ENCODE measurements at places on chromosomes 3 and 15. TPM values are rescaled to one million over a fixed set of nuclear protein-coding genes. Genes with fewer than 3 reads are reported as not detected.

DNA sequence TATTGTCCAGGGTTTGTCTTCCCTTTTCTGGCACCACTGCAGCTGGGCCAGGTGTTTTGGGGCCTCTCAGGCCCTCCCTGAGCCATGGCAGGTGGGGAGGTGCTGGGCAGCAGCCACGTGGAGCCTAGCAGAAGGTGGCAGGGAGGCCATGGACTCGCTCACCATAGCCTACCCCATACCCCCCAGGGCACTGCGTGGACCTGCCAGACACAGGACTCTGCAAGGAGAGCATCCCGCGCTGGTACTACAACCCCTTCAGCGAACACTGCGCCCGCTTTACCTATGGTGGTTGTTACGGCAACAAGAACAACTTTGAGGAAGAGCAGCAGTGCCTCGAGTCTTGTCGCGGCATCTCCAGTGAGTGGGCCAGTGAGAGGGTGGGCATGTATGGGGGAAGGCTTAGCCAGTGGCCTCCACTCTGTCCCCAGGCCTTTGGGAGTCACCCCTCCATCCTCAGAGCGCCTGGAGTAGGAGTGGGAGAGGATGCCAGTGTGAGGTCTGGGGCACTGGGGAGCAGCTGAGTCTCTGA lies 11.9 kb downstream of the SPINT1 start:
- no peak for DNase-seq
- peak overlapping the region; percentile 99 for H3K27ac ChIP-seq
- peaks cover 30% of the 10 kb centered on the region for H3K4me1 ChIP-seq
- H3K36me3 ChIP-seq: peaks cover 12% of the 10 kb centered on the region

DNA sequence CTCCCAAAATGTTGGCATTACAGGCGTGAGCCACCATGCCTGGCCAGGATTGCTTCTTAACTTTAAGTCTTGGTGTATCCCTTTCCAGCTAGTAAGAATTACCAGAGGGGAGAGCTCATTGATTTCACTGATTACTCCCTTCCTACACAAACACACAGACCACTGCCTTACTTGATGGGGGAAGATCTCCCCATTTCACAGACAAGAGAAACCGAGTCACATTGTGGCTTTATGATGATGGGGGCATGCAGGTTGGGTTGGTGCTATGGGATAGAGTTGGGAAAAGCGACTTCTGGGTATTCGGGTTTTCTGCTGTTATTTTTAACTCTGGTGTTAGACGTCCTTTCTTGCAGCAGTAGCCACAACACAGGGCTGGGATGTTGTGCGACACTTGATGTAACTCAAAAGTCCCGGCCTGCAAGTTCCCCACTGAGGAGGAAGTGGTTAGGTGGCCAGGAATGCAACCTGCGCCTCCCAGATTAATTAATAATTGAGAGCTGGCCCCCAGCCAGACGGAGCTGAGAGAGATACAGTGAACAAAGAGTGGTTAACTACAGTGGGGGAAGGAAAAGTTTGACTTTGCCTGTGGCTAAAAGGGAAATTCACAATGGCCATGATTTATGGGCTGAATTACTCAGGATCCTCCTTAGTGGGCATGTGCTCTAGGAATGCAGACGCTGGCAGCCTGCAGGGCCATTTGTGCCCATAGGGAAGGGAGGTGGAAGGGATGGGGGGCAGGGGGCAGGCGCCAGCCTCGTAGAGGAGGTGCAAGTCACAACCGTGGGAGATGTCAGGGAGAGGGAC lies 63.6 kb downstream of the SMAD6 start:
- H3K27ac ChIP-seq: peak overlapping the region; percentile 90
- no peaks in the 10 kb centered on the region for H3K27me3 ChIP-seq
- H3K36me3 ChIP-seq: peaks cover 4% of the 10 kb centered on the region
- H3K4me1 ChIP-seq: peaks cover 72% of the 10 kb centered on the region
- H3K4me3 ChIP-seq: peak overlapping the region; percentile 79
- DNase-seq: peak; percentile 80

- DNase-seq: no peak
- H3K36me3 ChIP-seq: no peaks in the 10 kb centered on the region
- no peak overlapping the region for H3K27ac ChIP-seq
- no peak overlapping the region for H3K4me3 ChIP-seq
- H3K27me3 ChIP-seq: peaks cover 16% of the 10 kb centered on the region
Observed at GRCh38 chr15:88072598-88073390, 183.7 kb downstream of the NTRK3 start.

DNA sequence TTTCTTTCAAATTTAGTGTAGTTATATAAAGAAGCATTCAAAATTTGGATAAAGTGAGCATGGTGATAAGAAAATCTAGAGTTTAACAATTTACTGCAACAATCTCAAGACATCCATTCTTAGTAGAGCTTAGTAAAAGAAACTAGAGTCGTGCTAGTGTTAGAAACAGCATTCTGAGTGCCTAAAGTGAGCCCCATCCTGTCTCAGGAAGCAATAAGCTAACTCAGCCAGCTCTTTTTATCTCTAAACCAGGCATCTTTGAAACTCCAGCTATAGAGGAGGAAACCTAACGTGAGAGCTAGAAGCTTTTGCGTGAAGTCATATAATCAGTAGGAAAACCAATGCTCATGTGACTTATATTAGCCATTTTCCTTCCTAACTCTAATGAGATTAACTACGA lies 1187.1 kb upstream of the EPHA6 start:
- H3K27ac ChIP-seq: no peak overlapping the region
- no peaks in the 10 kb centered on the region for H3K27me3 ChIP-seq
- H3K36me3 ChIP-seq: no peaks in the 10 kb centered on the region
- no peak overlapping the region for H3K4me3 ChIP-seq

- no peak for DNase-seq
- H3K36me3 ChIP-seq: no peaks in the 10 kb centered on the region
- H3K27me3 ChIP-seq: no peaks in the 10 kb centered on the region
- H3K4me1 ChIP-seq: no peaks in the 10 kb centered on the region
Observed at GRCh38 chr3:62051506-62051905, 321.8 kb downstream of the FEZF2 start.

DNA sequence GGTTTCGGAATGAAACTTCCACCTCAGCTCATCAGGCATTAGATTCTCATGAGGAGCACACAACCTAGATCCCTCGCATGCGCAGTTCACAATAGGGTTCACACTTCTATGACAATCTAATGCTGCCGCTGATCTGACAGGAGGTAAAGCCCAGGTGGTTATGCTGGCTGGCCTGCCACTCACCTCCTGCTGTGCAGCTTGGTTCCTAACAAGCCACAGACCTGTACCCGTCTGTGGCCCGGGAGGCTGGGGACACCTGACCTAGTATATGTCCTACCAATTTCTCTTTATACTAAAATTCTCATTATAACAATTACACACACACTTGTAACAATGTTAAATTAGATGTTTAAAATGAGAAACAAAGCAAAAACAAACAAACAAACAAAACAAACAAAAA lies 172.2 kb downstream of the SLC9A9 start:
- H3K36me3 ChIP-seq: no peaks in the 10 kb centered on the region
- no peak for DNase-seq
- H3K4me1 ChIP-seq: peaks cover 12% of the 10 kb centered on the region
- no peak overlapping the region for H3K27ac ChIP-seq
- H3K27me3 ChIP-seq: no peaks in the 10 kb centered on the region

GRCh38 chr3:160474416-160474838 lies 24.8 kb upstream of the TRIM59 start:
- no peak overlapping the region for H3K4me3 ChIP-seq
- H3K27me3 ChIP-seq: peaks cover 16% of the 10 kb centered on the region
- no peak for DNase-seq

DNA sequence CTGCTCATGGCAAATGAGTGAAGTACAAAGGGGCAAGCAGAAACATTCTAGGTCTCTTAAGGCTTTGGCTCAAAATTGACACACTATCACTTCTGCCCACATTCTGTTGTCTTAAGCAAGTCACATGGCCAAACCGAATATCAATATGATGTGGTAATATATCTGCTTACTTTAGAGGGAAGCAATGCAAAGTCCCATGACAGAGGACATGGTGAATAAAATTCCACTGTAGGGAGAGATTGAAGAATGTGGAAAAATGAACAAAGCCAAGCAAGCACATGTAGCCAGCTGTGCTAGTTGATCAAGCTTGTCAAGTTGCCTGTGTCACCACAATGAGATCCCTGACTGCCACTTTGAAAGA lies 11.2 kb upstream of the TBC1D5 start:
- no peak for DNase-seq
- no peak overlapping the region for H3K27ac ChIP-seq
- H3K4me1 ChIP-seq: peaks cover 15% of the 10 kb centered on the region

GRCh38 chr15:22786868-22787698 lies 639 bp downstream of the NIPA1 start:
- DNase-seq: no peak
- peaks cover 8% of the 10 kb centered on the region for H3K27me3 ChIP-seq
- peaks cover 7% of the 10 kb centered on the region for H3K4me1 ChIP-seq
- peaks cover 3% of the 10 kb centered on the region for H3K36me3 ChIP-seq
- H3K27ac ChIP-seq: peak overlapping the region; percentile 84

DNA sequence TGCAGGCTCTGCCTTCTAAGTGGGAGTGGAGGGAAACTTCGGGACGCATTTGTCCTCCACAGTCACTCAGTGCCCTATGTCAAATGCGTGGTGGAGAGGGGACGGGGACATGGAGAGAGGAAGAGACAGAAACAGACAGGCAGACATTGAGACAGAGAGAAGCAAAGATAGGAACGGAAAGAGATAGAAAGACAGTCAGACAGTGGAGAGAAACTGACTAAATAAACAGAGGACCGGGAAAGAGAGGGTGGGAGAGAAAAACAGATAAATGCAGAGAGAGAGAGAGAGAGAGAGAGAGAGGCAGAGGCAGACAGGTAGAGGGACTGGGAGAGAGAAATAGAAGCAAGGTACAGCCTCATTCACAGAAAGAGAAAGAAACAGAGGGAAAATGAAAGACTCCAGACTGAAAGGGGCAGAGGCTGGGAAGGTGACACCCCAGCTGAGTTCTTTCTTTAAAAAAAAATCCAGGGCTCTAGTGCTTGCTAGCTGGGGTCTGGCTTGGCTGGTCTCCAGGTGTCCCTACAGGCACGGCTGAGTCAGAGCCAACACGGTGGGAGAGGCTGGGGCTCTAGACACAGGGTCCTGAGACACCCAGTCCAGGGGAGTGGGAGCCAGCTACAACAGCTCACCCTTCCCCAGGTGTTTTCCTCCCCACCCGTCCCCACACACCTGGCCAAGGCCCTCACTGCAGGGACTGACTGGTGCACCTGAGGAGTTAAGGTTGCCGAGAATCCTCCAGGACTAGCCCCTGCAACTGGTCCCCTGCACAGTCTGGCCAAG lies 506.1 kb upstream of the PROK2 start:
- H3K4me1 ChIP-seq: peaks cover 17% of the 10 kb centered on the region
- H3K27me3 ChIP-seq: peaks cover 15% of the 10 kb centered on the region
- no peak overlapping the region for H3K4me3 ChIP-seq
- no peaks in the 10 kb centered on the region for H3K36me3 ChIP-seq

- H3K4me3 ChIP-seq: no peak overlapping the region
- no peak for DNase-seq
- no peaks in the 10 kb centered on the region for H3K36me3 ChIP-seq
Observed at GRCh38 chr15:90286678-90287077, 21.2 kb downstream of the NGRN start.

DNA sequence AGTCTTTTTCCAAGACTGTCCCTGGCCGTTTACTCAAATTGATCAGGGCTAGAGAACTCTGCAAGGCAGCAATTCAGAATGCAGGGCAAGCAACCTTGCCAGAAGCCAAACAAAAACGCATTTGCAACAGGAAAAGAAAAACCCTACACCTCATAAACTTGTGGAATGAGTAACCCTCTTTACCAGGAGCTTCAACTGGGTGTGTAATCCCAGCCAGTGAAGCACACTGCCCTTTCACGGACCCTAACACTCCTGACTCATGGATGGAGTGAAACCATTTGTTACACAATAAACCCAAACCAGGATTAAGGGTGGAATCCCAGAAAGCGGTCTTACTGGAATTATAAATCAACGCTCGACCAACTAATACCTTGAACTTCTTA lies 14.8 kb upstream of the LDHAL6B start:
- no peaks in the 10 kb centered on the region for H3K27me3 ChIP-seq
- no peak overlapping the region for H3K27ac ChIP-seq
- DNase-seq: no peak
- no peak overlapping the region for H3K4me3 ChIP-seq
- no peaks in the 10 kb centered on the region for H3K4me1 ChIP-seq

- no peak overlapping the region for H3K27ac ChIP-seq
- peaks cover 4% of the 10 kb centered on the region for H3K36me3 ChIP-seq
- H3K27me3 ChIP-seq: no peaks in the 10 kb centered on the region
Observed at GRCh38 chr3:139638518-139638917, 39.3 kb downstream of the NMNAT3 start.

GRCh38 chr15:36210426-36210825 lies 369.0 kb upstream of the CDIN1 start:
- peaks cover 9% of the 10 kb centered on the region for H3K27me3 ChIP-seq
- no peaks in the 10 kb centered on the region for H3K36me3 ChIP-seq
- H3K4me3 ChIP-seq: no peak overlapping the region
- H3K4me1 ChIP-seq: peaks cover 5% of the 10 kb centered on the region
- no peak overlapping the region for H3K27ac ChIP-seq

DNA sequence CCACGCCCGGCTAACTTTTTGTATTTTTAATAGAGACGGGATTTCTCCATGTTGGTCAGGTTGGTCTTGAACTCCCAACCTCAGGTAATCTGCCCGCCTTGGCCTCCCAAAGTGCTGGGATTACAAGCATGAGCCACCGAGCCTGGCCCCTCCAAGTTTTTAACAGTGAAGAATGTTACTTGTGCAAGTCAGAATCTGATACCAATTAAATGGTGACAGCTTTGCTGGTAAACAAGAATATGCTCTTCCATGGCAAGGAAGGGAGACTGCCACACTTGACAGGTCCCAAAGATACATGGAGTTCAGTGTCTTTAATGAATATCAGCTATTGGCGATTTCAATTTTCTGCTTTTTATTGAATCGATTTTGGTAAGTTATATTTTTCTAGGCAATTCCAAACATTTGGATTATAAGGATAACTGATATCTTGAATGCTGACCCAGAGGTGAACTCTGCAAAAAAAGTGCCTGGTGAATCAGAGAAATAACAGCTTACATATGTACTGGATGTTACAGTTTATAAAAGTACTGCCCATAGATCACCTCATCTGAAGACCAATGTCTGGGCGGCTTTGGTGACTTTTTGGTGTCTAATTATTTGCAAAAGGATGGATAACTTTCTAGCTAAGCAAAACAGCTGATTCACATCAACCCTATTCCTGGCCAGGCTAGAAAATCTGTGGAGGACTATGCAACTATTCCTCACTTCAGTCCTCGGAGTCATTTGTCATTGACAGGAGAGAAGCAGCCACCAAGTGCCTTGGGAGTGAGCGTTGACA lies 1.2 kb downstream of the PARP16 start:
- H3K4me3 ChIP-seq: peak overlapping the region; percentile 91
- no peak for DNase-seq
- H3K4me1 ChIP-seq: peaks cover 22% of the 10 kb centered on the region
- H3K27ac ChIP-seq: peak overlapping the region; percentile 86
- peaks cover 5% of the 10 kb centered on the region for H3K36me3 ChIP-seq

GRCh38 chr3:112605285-112605684 lies 35.7 kb downstream of the CCDC80 start:
- H3K4me3 ChIP-seq: peak overlapping the region; percentile 49
- peaks cover 8% of the 10 kb centered on the region for H3K36me3 ChIP-seq
- peaks cover 12% of the 10 kb centered on the region for H3K4me1 ChIP-seq
- peak overlapping the region; percentile 42 for H3K27ac ChIP-seq
- no peak for DNase-seq

Gene BNIP2
- 48.9 TPM for total RNA-seq

Gene KBTBD13
- not detected for total RNA-seq

Gene TLR9
- total RNA-seq: 0.22 TPM

Gene PLA2G4E
- total RNA-seq: not detected

Gene CTXN2
- not detected for total RNA-seq

Gene GHSR
- not detected for total RNA-seq

Gene TBL1XR1
- total RNA-seq: 155 TPM

Gene GOLGA6A
- not detected for total RNA-seq

Measured in type B pancreatic cell (in vitro differentiated cells).